ENCODE measurements at places on chromosomes 2 and 18. TPM values are rescaled to one million over a fixed set of nuclear protein-coding genes. Genes with fewer than 3 reads are reported as not detected.
A peak's percentile ranks its signal among the peaks of the same experiment; 100 is the strongest.

DNA sequence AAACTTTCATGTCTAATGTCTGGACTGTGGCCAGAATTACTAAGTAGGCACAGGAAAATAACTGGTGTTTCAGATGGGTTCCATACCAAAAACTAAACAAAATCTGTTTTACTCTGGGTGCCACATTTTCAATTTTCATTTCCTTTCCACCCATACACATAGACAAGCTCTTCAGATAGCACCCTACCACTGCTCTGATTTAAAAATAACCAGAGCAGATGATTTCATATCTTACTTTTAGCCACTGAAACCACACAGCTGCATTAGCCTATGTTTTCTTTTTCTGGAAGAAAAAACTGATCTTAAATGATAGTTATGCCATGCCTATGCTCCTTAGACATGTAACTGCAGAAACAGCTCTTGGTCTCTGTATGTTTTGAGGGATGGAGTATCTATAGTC lies 647.6 kb downstream of the CPS1 start:
- H3K27me3 ChIP-seq: no peaks in the 10 kb centered on the region
- H3K36me3 ChIP-seq: no peaks in the 10 kb centered on the region
- H3K4me1 ChIP-seq: no peaks in the 10 kb centered on the region
- no peak for DNase-seq
- H3K4me3 ChIP-seq: no peak overlapping the region

GRCh38 chr2:144912206-144912605 lies 392.3 kb upstream of the ZEB2 start:
- no peaks in the 10 kb centered on the region for H3K27me3 ChIP-seq
- no peak overlapping the region for H3K27ac ChIP-seq
- H3K4me3 ChIP-seq: no peak overlapping the region
- H3K4me1 ChIP-seq: no peaks in the 10 kb centered on the region

The REG3G gene
- total RNA-seq: not detected

The REG1B gene
- total RNA-seq: not detected

The B4GALT6 gene
- 0.47 TPM for total RNA-seq

DNA sequence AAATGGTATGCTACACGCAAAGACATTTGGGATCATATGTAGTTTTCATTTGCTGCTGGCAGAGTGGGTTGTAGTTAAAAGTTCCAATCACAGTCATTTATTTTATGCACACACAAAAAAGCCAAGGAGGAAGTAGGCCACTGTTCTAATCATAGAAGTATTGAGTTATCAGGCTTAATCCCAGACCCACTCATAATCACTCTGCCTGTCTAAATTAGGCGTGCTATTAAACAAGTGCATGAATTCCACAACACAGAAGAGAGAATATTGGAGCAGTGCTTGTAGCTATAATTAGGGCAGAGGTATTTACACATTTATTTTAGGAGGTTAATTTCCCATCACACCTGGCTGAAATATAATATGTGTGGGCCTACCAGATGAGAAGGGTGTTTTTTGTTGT lies 65.7 kb upstream of the FIGN start:
- H3K36me3 ChIP-seq: no peaks in the 10 kb centered on the region
- H3K4me3 ChIP-seq: no peak overlapping the region
- no peaks in the 10 kb centered on the region for H3K27me3 ChIP-seq
- no peaks in the 10 kb centered on the region for H3K4me1 ChIP-seq
- DNase-seq: no peak

GRCh38 chr2:23066686-23067085 lies 318.3 kb upstream of the KLHL29 start:
- H3K4me3 ChIP-seq: no peak overlapping the region
- no peaks in the 10 kb centered on the region for H3K36me3 ChIP-seq
- no peak for DNase-seq
- no peak overlapping the region for H3K27ac ChIP-seq

- no peak for DNase-seq
- H3K36me3 ChIP-seq: peaks cover 44% of the 10 kb centered on the region
- peak overlapping the region; percentile 76 for H3K4me3 ChIP-seq
- H3K27ac ChIP-seq: peak overlapping the region; percentile 84
- H3K4me1 ChIP-seq: peaks cover 39% of the 10 kb centered on the region
- no peaks in the 10 kb centered on the region for H3K27me3 ChIP-seq
These were observed 2.5 kb downstream of the SP100 start for GRCh38 chr2:230418341-230419016.

GRCh38 chr2:16005816-16006536 lies 65.6 kb downstream of the MYCN start:
- DNase-seq: no peak
- no peaks in the 10 kb centered on the region for H3K4me1 ChIP-seq
- H3K27me3 ChIP-seq: no peaks in the 10 kb centered on the region
- H3K27ac ChIP-seq: no peak overlapping the region

GRCh38 chr2:134336352-134336751 lies 82.5 kb downstream of the MGAT5 start:
- H3K36me3 ChIP-seq: no peaks in the 10 kb centered on the region
- DNase-seq: no peak
- peaks cover 29% of the 10 kb centered on the region for H3K4me1 ChIP-seq
- no peaks in the 10 kb centered on the region for H3K27me3 ChIP-seq

DNA sequence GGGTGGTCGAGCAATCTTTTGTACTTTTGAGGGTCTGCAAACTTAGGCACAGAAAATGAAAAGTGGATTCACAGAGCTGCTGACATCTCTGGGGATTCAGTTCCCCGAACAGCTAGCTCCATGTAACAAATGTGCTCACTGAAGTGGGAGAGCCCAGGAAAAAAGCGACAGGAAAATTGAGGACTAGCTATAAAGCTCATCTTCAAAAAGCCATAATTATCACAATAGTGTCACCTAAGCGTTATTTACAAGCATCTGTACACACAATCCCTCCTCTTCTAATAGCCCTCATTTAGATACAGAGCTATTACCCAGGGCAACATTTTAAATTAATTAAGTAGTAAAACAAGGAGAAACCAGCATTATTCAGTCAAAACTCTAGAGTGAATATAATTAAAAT lies 36.1 kb downstream of the RNF152 start:
- no peak for DNase-seq
- H3K4me3 ChIP-seq: no peak overlapping the region
- no peak overlapping the region for H3K27ac ChIP-seq
- H3K36me3 ChIP-seq: no peaks in the 10 kb centered on the region

GRCh38 chr18:28013066-28013465 lies 163.9 kb downstream of the CDH2 start:
- H3K27me3 ChIP-seq: no peaks in the 10 kb centered on the region
- no peak overlapping the region for H3K27ac ChIP-seq
- H3K36me3 ChIP-seq: no peaks in the 10 kb centered on the region
- H3K4me3 ChIP-seq: no peak overlapping the region
- no peak for DNase-seq

DNA sequence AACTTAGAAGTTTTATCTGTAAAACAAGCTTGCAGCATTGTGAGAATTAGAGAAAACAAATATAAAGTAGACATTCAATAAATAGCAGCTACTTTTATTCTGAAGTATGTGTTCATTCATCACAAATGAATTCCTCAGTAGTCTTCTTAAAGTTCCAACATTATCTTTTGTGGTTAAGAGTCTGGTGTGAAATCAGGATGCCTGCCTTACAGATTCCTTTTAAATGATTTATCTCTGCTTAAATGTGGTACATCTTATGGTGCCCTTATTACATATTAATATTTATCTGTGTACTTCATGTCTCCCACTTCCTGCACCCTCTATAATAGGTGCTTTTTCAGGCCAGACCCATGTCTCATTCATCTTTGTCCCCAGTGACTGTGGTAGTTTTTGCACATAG lies 595.0 kb downstream of the STK39 start:
- no peaks in the 10 kb centered on the region for H3K27me3 ChIP-seq
- H3K27ac ChIP-seq: no peak overlapping the region

DNA sequence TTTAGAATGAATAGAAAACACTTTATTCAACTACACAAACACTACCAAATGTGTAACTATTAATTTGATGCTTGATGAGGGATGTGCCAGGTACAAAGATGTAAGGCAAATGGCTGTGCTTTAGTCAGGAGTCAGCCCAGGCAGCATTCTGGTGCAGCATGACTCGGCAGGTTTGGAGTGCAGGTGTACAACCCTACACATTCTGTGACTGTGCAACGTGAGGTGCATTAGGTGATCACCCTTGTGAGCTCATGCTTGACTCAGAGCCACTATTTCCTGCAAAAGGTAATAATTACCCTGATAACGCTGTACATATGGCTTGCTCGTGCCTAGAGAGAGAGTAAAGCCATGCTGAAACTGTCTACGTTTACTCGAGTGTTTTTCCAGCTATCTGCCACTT lies 288.7 kb upstream of the DSEL start:
- H3K27ac ChIP-seq: no peak overlapping the region
- H3K27me3 ChIP-seq: no peaks in the 10 kb centered on the region
- H3K4me3 ChIP-seq: no peak overlapping the region

GRCh38 chr2:107824451-107825205 lies 2.1 kb upstream of the RGPD4 start:
- H3K27ac ChIP-seq: no peak overlapping the region
- no peaks in the 10 kb centered on the region for H3K4me1 ChIP-seq
- no peaks in the 10 kb centered on the region for H3K27me3 ChIP-seq
- H3K36me3 ChIP-seq: no peaks in the 10 kb centered on the region

DNA sequence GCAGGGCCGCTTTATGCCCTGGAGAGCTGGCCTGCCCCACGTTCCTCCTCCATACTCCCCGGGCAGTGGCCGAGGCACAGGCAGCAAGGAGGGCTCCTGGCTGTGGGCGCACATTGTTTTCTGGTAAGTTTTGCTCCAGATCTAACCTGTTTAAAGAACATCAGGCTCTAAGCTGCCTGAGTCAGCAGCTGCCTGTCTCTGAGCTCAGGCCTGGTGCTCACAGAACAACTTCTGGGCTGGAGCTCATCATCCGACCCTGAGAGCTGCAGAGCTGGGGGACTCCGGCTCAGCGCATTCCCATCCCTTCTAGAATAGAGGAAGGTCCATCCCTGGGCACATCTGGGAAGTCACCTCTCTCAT lies 54.5 kb upstream of the PXDN start:
- no peaks in the 10 kb centered on the region for H3K4me1 ChIP-seq
- DNase-seq: no peak
- no peaks in the 10 kb centered on the region for H3K27me3 ChIP-seq
- H3K36me3 ChIP-seq: no peaks in the 10 kb centered on the region
- H3K4me3 ChIP-seq: no peak overlapping the region

The ADAM23 gene
- not detected for total RNA-seq

The UGT1A5 gene
- total RNA-seq: not detected

GRCh38 chr18:9762526-9762925 lies 54.4 kb downstream of the RAB31 start:
- H3K27ac ChIP-seq: no peak overlapping the region
- H3K36me3 ChIP-seq: no peaks in the 10 kb centered on the region
- DNase-seq: no peak
- no peaks in the 10 kb centered on the region for H3K4me1 ChIP-seq
- H3K4me3 ChIP-seq: no peak overlapping the region
- no peaks in the 10 kb centered on the region for H3K27me3 ChIP-seq

- H3K27me3 ChIP-seq: no peaks in the 10 kb centered on the region
- H3K27ac ChIP-seq: no peak overlapping the region
- no peak for DNase-seq
- H3K36me3 ChIP-seq: no peaks in the 10 kb centered on the region
- no peaks in the 10 kb centered on the region for H3K4me1 ChIP-seq
These were observed 1977.9 kb downstream of the SUCLG1 start for GRCh38 chr2:82481207-82481606.

GRCh38 chr18:68498636-68499035 lies 216.3 kb downstream of the TMX3 start:
- no peak overlapping the region for H3K27ac ChIP-seq
- H3K36me3 ChIP-seq: no peaks in the 10 kb centered on the region
- no peaks in the 10 kb centered on the region for H3K27me3 ChIP-seq

GRCh38 chr2:8452296-8452695 lies 229.6 kb upstream of the ID2 start:
- H3K27ac ChIP-seq: no peak overlapping the region
- H3K36me3 ChIP-seq: no peaks in the 10 kb centered on the region
- H3K4me1 ChIP-seq: no peaks in the 10 kb centered on the region

DNA sequence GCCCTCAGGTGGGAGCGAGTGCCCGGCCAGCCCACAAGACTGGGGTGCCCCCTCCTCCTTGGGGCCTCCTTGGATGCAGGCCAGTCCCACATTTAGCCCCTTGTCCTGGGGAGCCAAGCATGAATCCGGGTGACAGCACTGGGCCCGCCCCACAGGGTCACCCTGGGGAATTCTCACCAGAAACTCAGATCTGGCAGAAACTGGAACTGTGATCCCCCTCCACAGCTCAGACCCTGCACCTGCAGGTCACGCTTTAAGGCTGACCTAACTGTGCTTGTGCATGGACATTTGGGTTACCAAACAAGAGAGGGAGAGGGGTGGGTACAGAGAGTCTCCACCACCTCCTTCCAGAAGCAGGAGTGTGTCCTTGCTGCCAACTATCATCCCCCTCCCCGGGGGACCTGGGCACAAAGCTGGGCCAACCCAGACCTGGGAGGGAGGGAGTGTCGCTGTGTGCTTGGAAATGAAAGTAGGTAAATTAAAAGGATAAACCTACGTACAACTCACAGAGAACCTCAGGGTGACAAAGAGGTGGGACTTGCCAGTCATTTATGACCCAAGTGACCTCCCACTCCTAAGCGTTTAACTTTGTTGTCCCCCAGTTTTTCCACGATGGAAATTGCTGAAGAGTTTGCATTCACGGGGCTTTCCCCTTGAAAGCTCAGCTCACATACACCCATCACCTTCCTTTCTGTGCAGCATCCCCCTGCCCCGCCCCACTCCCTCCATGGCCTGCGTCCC lies 9.1 kb downstream of the ITM2C start:
- no peak overlapping the region for H3K27ac ChIP-seq
- no peaks in the 10 kb centered on the region for H3K27me3 ChIP-seq
- H3K4me1 ChIP-seq: peaks cover 50% of the 10 kb centered on the region
- H3K4me3 ChIP-seq: peak overlapping the region; percentile 46
- no peaks in the 10 kb centered on the region for H3K36me3 ChIP-seq
- peak; percentile 69 for DNase-seq

GRCh38 chr2:158202161-158202815 lies 100.6 kb downstream of the UPP2 start:
- no peak overlapping the region for H3K4me3 ChIP-seq
- no peaks in the 10 kb centered on the region for H3K27me3 ChIP-seq
- DNase-seq: no peak
- H3K36me3 ChIP-seq: no peaks in the 10 kb centered on the region
- H3K4me1 ChIP-seq: no peaks in the 10 kb centered on the region

- H3K4me3 ChIP-seq: no peak overlapping the region
- no peaks in the 10 kb centered on the region for H3K27me3 ChIP-seq
- no peak overlapping the region for H3K27ac ChIP-seq
- H3K4me1 ChIP-seq: no peaks in the 10 kb centered on the region
These were observed 42.9 kb upstream of the RFX8 start for GRCh38 chr2:101517758-101518271.

DNA sequence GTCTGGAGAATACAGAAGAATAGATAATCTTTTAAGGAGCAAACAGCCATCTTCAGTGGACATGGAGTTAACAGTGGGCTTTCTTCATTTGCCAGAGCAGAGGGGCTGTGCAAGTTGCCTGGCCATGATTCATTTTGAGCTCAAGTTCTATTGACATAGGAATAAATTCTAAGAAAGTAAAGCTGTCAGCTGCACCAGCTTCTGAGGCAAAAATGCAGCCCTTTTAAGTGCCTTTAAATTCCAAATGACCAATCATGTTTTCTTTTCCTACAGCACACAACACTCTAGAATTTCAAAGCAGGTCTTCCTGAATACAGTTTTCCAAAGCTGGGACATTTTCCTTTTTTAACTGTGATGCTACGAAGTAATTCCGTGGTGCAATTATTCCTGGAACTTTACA lies 246.4 kb upstream of the NT5C1B start:
- no peak overlapping the region for H3K27ac ChIP-seq
- no peak for DNase-seq
- H3K27me3 ChIP-seq: no peaks in the 10 kb centered on the region
- H3K4me3 ChIP-seq: no peak overlapping the region
- H3K36me3 ChIP-seq: no peaks in the 10 kb centered on the region

Measured in Karpas-422 (cell line).